Right lobe of liver (tissue), 6 donors: ENCODE measurements at places on chromosomes 13 and 19. TPM values are rescaled to one million over a fixed set of nuclear protein-coding genes. Genes with fewer than 3 reads are reported as not detected.

DHDH gene
- not detected for total RNA-seq

SYDE1 gene
- total RNA-seq, result 2.7 TPM

FREM2 gene
- total RNA-seq, result 2.9 TPM

TFDP1 gene
- 23.9 TPM for total RNA-seq

UBE2L5 gene
- total RNA-seq, result not detected

RASGRP4 gene
- 0.98 TPM for total RNA-seq

FCGBP gene
- 31.6 TPM for total RNA-seq

GIPR gene
- total RNA-seq, result not detected

CHAF1A gene
- 3.1 TPM for total RNA-seq

COX7A1 gene
- 2.8 TPM for total RNA-seq

CHST8 gene
- 0.12 TPM for total RNA-seq

SLC25A41 gene
- not detected for total RNA-seq

ZNF846 gene
- 4.0 TPM for total RNA-seq

ZNF850 gene
- total RNA-seq, result 0.90 TPM

ZNF266 gene
- total RNA-seq, result 7.3 TPM

TJP3 gene
- total RNA-seq, result 10.1 TPM

RGL3 gene
- 25.8 TPM for total RNA-seq

NCAN gene
- not detected for total RNA-seq

STX10 gene
- total RNA-seq, result 23.2 TPM

GARRE1 gene
- 9.5 TPM for total RNA-seq

B3GNT3 gene
- 0.26 TPM for total RNA-seq

ZNF528 gene
- total RNA-seq, result 3.0 TPM

RASL11A gene
- 4.2 TPM for total RNA-seq

FPR1 gene
- total RNA-seq, result 1.1 TPM

ADGRE1 gene
- 3.3 TPM for total RNA-seq

FCAR gene
- 0.61 TPM for total RNA-seq

VSTM1 gene
- total RNA-seq, result not detected

ZNF681 gene
- total RNA-seq, result under 0.01 TPM

EDNRB gene
- total RNA-seq, result 17.4 TPM

PEAK3 gene
- 0.42 TPM for total RNA-seq

ZNF284 gene
- total RNA-seq, result 0.50 TPM

RYR1 gene
- 0.18 TPM for total RNA-seq

INSL3 gene
- total RNA-seq, result not detected

STK24 gene
- 14.8 TPM for total RNA-seq

SYCN gene
- total RNA-seq, result not detected

C19orf85 gene
- total RNA-seq, result not detected

PVR gene
- total RNA-seq, result 28.1 TPM

SRRM5 gene
- 0.18 TPM for total RNA-seq

ZNF791 gene
- 8.1 TPM for total RNA-seq

ATP8A2 gene
- total RNA-seq, result not detected

SPRY2 gene
- 9.4 TPM for total RNA-seq

FFAR3 gene
- not detected for total RNA-seq

C2CD4C gene
- total RNA-seq, result 0.60 TPM
